Calu3 (cell line): ENCODE measurements at places on chromosomes 7 and 10. TPM values are rescaled to one million over a fixed set of nuclear protein-coding genes. Genes with fewer than 3 reads are reported as not detected.

DNA sequence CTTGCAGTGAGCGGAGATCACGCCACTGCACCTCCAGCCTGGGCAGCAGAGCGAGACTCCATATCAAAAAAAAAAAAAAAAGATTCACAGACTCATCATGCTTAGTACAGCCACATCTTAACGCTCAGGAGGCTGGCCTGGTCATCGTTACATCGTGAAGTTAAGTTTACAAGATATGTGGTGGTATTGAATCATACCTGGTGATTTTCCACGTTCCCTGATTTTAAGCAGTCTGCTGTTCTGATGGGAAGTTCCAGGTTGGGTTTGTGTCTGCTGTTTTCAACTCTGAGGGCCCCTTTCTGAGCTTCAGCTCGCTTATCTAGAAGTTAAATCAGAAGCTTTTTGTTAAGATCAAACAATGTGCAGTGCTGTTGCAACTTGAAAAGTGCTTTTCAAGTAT lies 6.9 kb downstream of the PPP2R2D start:
- peaks cover 5% of the 10 kb centered on the region for H3K36me3 ChIP-seq
- peaks cover 30% of the 10 kb centered on the region for H3K4me1 ChIP-seq
- H3K4me3 ChIP-seq: no peak overlapping the region
- H3K27ac ChIP-seq: no peak overlapping the region
- H3K27me3 ChIP-seq: no peaks in the 10 kb centered on the region

INMT gene
- total RNA-seq: not detected in 2 replicates

- H3K27me3 ChIP-seq: no peaks in the 10 kb centered on the region
- no peak overlapping the region for H3K4me3 ChIP-seq
- DNase-seq: no peak
- peaks cover 11% of the 10 kb centered on the region for H3K4me1 ChIP-seq
- peaks cover 32% of the 10 kb centered on the region for H3K36me3 ChIP-seq
Measured at GRCh38 chr7:24797270-24797669, 40.0 kb upstream of the GSDME start.

GRCh38 chr10:113933894-113934532 lies 79.6 kb downstream of the NHLRC2 start:
- H3K4me1 ChIP-seq: no peaks in the 10 kb centered on the region
- no peaks in the 10 kb centered on the region for H3K27me3 ChIP-seq
- no peak for DNase-seq
- H3K36me3 ChIP-seq: no peaks in the 10 kb centered on the region
- H3K27ac ChIP-seq: no peak overlapping the region
